ENCODE measurements at places on chromosomes 12 and 14. TPM values are rescaled to one million over a fixed set of nuclear protein-coding genes. Genes with fewer than 3 reads are reported as not detected.

The KRT6A gene
- total RNA-seq, result not detected

The SLCO1A2 gene
- not detected for total RNA-seq

The SIX1 gene
- total RNA-seq, result 1.8 TPM

The BMP4 gene
- total RNA-seq, result 77.5 TPM

The LRTM2 gene
- total RNA-seq, result not detected

The GRIP1 gene
- total RNA-seq, result 0.26 TPM

The KRT3 gene
- total RNA-seq, result not detected

The CLEC4C gene
- not detected for total RNA-seq

The ACVR1B gene
- 12.4 TPM for total RNA-seq

The CLEC2B gene
- 15.7 TPM for total RNA-seq

The TRHDE gene
- 7.3 TPM for total RNA-seq

The KRT74 gene
- not detected for total RNA-seq

The PLXNC1 gene
- 86.9 TPM for total RNA-seq

The NANOG gene
- total RNA-seq, result not detected

The TMEM132D gene
- total RNA-seq, result not detected

The WNT1 gene
- not detected for total RNA-seq

The SLC10A1 gene
- total RNA-seq, result not detected

The HOXC9 gene
- total RNA-seq, result 0.26 TPM

The ZNF140 gene
- total RNA-seq, result 38.0 TPM

The DENND5B gene
- total RNA-seq, result 3.6 TPM

The AJUBA gene
- 57.0 TPM for total RNA-seq

The POC1B gene
- 16.7 TPM for total RNA-seq

The BCL2L2 gene
- 17.2 TPM for total RNA-seq

All from fibroblast of lung (primary cell).